WTC11 (cell line): ENCODE measurements at places on chromosomes 1 and 21.

DNA sequence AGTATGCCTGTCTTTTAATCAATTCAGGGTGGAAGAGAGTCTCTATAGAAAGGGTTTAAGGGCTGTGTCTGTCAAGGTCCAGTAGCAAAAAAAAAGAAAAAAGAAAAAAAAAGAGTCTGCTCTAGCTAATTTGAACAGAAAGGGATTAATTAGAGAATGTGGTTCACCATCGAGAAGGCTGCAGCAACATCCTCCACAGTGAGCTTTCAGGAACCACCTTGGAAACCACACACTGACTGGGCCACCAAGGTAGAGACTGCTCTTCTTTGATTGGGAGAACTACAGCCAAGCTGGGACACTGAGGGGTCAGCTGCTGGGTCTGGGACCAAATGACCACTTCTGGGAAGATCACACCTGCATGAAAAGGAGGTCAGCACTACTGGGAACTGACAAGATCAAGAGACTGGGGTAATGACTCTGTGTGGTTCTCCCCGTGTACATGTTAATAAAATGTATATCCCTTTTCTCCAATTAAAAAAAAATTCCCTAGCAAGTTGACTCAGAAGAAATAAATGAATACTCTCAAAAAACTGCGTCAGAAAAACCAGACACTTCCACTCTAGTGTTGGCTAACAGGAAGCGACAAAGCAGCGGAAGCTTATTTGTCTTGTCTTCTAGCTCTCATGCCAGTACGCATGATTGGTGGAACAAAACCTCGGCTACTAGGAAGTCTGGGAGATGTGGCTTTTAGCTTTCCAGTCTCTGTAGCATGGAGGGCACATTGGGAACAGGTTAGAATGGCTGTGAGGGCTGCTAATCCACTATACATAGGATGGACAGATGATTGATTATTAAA is 60.0 kb upstream of the IVNS1ABP start:
- DNase-seq: no peak

- DNase-seq: no peak
These were observed 355.1 kb downstream of the USP25 start for GRCh38 chr21:16084776-16085364.

DNA sequence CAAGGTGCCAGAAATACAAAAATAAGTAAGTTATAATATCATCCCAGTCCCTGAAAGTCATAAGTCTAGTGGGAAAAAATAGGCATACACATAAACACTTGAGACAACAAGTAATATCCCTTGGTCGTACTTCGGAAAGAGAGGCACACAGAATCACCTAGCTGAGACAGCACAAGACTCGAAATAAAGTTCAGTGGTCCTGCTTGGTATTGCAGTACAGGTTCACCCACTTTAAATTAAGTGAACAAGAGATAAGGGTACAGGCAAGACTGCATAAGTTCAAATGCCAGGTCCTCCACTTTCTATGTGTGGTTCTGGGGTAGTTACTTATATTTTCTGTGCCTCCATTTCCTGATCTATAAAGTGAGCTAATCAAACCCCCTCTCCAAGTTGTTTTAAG is 47.6 kb downstream of the SEC16B start:
- no peak for DNase-seq

DNA sequence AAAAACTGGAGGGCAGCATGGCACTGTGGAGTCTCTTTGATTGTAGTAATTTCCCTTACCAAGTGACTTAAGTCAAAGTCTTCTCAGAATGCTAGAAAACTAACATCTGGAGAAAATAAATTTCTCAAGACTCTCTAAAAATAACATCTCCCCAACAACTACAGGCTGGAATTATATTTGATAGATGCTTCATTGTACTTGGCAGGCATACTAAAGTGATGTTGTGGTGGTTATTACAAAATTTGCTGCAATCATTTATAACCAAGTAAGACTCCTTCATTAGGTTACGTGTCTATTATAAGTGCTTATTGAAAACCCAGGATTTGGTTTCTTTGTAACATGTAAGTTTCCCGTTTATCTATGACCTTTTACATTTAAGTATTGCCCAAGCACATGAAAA is 132.9 kb upstream of the NRIP1 start:
- DNase-seq: no peak

GRCh38 chr1:116345011-116345410 is 28.0 kb upstream of the ATP1A1 start:
- DNase-seq: no peak

GRCh38 chr1:5993556-5994491 is 1.6 kb upstream of the NPHP4 start:
- DNase-seq: no peak

DNA sequence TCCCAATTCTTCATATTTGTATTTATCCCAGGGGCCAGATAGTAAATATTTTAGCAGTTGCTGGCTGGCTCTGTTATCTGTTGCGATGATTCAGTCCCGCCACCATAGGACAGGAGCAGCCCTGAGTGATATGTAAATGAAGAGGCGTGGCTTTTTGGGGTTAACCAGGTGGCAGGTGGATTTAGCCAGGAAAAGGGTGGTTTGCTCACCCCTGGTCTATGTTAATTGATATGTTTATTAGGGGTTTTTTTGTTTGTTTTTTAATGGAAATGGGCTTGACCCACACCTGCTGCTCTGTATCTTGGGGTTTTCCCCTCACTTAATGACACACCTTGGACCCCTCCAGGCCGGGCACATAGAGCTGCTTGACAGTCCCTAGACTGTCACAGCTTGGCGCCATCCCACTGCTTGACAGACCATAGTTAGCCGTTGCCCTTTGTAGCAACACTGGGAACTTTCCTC is 62.8 kb downstream of the PIK3CD start:
- peak; percentile 74 for DNase-seq

DNA sequence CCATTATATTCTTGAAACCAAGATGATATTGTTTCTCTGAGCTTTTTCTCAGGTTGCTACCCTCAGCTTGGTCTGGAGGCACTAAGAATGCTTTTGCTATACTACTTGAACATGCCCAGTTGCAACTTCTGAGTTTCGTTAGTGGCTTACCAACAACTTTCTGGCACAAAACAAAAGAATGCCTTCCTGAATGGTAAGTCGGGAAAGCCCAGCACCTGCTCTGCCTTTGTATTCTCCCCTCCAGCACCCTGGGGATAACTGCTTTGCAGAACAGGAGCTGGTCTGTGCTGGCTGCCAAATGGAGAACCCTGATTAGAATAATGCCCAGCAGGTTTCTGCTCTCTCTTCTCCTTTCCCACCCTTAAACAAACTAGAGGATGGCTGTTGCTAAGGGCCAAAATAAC is 149.3 kb downstream of the TGFB2 start:
- peak; percentile 60 for DNase-seq

DNA sequence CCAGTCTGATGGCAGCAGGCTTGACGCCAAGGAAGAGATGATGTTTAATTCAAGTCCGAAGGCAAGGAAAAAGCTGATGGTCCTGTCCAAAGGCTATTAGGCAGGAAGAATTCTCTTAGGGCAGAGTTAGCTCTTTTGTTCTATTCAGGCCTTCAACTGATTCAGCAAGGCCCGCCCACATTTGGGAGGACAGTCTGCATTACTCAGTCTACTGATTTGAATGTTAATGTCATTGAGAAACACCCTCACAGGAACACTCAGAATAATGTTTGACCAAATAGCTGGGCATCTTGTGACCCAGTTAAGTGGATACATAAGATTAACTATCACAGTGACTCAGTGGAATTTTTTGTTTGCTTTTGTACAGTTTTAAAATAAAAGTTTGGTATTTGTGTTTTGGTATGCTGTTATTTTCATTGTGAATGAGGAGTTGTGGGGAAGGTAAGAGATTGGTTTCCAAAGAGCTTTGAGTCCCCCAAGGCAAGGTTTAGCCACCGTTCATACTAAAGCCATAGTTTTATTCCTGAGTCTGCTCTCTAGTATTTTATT is 1.7 kb upstream of the ZNF691 start:
- DNase-seq: no peak

- DNase-seq: no peak
These were observed 42.9 kb downstream of the TCEANC2 start for GRCh38 chr1:54096227-54096876.

DNA sequence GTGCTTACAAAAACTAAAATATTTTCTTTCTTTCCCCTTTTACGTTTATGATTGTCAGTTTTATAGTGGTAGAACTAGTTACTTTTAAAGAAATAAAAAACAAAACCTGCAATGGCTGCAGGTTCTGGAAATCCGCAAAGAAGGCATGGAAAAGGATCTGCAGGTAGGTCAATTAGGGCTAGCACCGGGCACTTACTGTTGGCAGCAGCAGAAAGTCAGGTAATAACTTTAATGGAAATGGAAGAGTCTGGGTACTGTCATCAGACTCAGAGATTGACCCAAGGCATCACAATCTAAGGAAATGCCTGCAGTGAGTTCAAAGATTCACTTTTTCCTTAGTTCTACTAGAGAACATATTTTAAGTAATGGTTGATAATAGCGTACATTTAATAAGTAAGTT is 1136.3 kb upstream of the B3GALT2 start:
- DNase-seq: no peak

DNA sequence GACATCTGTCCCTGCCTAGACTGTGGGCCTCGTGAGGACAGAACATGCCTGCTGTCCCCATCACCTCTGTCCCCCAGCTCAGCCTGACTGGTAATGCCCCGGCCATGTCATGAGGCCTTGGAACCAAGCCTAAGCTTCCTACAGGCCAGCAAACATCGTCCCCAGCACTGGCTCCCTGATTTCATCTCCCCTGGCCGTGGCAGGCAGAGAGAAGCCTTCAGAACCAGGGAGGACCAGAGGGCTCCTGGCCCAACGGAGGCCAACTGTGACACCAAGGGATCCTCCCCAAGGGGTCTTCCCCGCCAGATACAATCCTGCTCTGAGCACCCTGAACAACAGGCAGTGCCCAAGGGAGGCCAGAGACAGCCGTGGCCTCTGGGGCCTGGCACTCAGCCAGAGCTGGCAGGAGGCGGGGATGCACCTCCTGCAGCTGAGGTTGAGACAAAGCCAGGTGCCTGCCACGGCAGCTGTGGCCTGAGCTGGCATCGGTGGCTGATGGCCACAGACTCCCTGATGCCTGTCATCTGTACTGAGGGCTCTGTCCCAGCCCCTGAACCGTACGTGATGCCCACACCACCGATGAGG is 9.9 kb upstream of the NPHP4 start:
- peak; percentile 9 for DNase-seq

DNA sequence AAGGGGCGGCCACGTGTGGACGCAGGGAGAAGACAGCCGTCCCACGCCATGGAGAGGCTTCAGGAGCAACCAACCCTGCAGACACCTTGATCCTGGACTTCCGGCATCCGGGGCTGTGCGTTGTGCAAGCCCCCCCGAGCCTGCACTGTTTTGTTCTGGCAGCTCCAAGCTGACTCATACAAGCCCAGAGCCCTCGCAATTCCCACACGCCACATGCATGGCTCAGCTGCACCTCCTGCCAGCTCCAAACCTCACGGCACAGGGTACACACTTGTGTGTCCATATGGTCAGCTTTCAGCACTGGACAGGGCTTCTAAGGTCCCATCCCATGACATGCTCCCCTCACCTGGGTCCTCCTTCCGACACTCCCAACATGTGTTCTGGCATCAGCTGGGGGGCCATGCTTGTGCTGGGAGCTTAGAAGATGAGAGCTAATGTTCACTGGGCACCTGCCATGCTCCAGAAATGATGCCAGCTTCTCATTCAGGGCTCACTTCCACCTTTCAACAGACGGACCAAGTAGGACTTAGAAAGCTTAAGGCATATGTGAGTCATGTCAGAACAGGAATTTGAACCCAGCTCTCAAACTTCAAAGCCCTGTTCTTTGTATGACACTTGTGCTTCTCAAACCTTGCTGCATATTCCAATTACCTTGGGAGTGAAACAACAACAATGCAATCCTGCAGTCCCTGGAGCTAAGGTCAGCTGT is 137.3 kb downstream of the PGBD5 start:
- DNase-seq: no peak

DNA sequence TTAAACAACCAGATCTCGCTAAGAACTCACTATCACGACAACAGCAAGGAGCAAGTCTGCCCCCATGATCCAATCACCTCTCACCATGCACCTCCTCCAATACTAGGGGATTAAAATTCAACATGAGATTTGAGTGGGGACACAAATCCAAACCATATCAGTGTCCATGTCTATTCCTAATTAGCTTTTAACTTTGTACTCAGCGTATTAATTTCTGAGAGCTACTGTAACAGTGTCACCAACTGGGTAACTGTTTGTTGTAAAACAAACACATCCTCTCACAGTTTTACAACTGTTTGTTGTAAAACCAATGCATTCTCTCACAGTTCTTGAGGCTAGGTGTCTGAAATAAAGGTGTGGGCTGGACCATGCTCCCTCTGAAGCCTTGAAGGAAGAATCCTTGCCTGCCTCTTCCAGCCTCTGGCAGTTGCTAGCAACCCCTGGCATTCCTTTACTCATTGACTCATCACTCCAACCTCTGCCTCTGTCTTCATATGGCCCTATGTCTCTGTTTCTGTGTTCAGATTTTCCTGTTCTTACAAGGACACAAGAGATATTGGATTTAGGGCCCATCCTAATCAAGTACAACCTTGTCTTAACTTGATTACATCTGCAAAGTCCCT is 121.2 kb downstream of the LTN1 start:
- no peak for DNase-seq

GRCh38 chr1:186154651-186155050 is 220.4 kb downstream of the TPR start:
- DNase-seq: no peak

DNA sequence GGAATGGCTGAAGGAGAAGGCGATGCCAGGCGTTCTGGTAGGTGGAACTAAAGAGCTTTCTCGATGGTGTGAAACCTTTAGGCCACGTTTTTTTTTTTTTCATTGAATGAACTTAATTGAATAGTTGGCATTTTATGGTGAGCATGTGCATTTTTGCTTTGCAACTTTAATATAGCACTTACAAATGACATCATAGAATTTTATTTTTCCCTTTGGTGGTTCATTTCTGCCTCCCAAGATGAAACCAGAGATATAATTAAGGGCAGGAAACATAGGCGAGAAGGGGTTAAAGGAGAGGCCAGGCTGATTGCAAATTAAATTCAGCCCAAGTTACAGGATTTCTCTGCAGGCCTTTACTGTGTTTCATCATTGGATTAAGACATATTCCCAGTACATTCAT is 85.5 kb upstream of the L1TD1 start:
- DNase-seq: no peak

DNA sequence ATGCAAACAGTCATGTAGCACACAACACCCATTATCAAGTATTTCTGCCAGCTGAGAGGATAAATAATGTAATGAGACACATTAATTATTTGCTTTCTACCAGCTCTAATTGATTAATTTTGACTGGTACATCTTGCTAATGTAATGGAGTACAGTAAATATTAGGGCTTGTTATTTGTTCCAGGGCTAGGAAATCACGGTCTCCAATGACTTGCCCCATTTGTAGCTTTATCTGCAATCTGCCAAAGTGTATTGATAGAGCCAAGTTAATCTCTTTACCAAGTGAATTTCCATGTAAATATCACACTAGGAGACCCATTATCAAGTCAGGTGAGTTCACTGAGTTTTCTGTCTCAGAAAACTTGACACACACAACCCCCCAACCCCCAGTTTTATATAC is 55.1 kb downstream of the RGS13 start:
- DNase-seq: no peak
